ENCODE measurements at places on chromosomes 3 and 15.
A peak's percentile ranks its signal among the peaks of the same experiment; 100 is the strongest.

GRCh38 chr3:64267721-64268604 is 42.7 kb upstream of the PRICKLE2 start:
- no peak for DNase-seq

DNA sequence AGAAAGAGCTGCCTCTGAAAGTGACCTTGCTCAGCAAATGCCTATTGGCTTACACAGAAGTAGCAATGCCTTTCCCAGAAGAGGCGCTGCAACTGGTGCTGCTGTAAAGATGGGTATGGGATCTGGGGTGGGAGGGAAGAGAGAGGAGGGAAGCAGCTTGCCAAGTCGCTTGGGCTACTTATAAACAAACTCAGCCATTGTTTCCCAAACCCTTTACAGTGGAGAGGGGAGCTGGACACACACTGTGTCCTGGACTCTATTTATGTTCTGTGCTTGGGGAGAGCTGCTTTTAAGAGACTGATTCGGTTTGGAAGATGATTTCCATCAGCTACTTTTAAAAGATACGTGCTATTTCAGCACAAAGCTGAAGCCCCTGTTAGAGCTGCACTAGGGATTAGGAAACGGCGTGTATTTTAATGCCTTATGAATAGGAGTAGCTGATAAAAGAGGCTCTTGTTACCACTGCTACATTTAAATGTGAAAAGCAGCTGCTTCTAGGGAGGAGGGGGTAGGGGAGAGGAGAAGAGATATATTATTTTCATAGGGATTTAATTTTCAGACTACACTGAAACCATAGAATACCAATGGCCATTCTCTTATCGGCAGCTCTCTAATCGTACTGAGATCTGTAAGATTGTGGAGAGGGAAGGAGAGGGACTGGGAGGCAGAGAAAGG is 440.6 kb downstream of the MCTP2 start:
- no peak for DNase-seq

GRCh38 chr3:49421890-49422378 is 339 bp downstream of the AMT start:
- no peak for DNase-seq

GRCh38 chr3:41863024-41863423 is 98.9 kb downstream of the ULK4 start:
- no peak for DNase-seq

- DNase-seq, result peak; percentile 3
These were observed at the start of the genes CCR5AS and CCRL2 for GRCh38 chr3:46406788-46407611. Gene CCR5AS (minus strand): TSS chr3:46407066. Gene CCRL2 (plus strand): TSS chr3:46407259. CDS start chr3:46408080, 821 bp downstream.

- DNase-seq, result no peak
These were observed 36.4 kb downstream of the LINS1 start for GRCh38 chr15:100565591-100565990.

- DNase-seq, result no peak
These were observed 330 bp upstream of the TBC1D2B start for GRCh38 chr15:78077871-78078210.

DNA sequence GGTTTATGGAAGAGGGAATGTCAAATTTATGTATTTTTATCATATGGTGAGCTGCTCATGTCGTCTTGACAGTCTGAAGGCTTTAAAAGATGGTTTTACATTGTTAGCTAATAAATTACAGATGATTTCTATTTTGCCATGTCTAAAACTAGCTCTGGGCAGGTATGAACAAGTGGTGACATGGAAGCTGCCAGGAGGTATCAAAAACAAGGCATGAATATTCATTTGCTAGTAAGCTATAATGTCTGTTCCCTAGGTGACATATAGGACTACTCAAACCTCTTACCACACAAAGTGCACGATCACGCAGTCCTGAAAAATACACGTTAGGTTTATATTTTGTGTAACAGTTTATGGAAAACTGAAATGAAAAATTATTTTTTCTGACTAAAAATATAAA is 34.8 kb downstream of the ST3GAL6 start:
- no peak for DNase-seq

GRCh38 chr3:129937717-129938116 is 36.8 kb upstream of the TRH start:
- no peak for DNase-seq

GRCh38 chr3:141055136-141055535 is 4.0 kb downstream of the SPSB4 start:
- no peak for DNase-seq

- DNase-seq, result no peak
These were observed 37.5 kb upstream of the MCTP2 start for GRCh38 chr15:94193906-94194305.

DNA sequence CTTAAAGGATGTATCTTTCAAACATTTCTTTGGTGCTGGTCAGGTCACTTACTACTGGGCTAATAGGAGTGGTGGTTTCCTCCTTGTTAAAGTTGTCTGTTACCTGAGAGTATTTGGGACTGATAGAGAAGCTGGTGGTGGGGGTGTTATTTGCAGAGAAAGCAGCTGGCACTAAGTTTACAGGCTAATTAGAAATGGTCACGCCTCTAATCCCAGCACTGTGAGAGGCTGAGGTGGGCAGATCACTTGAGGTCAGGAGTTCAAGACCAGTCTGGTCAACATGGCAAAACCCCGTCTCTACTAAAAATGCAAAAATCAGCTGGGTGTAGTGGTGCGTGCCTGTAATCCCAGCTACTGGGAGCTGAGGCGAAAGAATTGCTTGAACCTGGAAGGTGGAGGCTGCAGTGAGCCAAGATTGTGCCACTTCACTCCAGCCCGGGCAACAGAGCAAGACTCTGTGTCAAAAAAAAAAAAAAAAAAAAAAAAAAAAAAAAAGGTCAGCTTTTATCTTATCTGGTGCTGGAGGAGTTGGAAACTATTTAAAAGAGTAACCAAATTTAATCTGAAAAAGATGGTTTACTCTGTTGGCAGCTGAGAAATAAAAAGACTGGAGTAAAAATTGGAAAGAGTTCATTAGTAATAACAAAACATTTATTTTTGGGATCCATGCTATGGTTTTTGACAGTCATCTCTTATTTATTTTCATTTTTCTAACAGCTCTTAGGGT is 332.6 kb downstream of the PTPRG start:
- DNase-seq, result no peak

GRCh38 chr3:25035526-25035925 is 392.5 kb upstream of the RARB start:
- no peak for DNase-seq

DNA sequence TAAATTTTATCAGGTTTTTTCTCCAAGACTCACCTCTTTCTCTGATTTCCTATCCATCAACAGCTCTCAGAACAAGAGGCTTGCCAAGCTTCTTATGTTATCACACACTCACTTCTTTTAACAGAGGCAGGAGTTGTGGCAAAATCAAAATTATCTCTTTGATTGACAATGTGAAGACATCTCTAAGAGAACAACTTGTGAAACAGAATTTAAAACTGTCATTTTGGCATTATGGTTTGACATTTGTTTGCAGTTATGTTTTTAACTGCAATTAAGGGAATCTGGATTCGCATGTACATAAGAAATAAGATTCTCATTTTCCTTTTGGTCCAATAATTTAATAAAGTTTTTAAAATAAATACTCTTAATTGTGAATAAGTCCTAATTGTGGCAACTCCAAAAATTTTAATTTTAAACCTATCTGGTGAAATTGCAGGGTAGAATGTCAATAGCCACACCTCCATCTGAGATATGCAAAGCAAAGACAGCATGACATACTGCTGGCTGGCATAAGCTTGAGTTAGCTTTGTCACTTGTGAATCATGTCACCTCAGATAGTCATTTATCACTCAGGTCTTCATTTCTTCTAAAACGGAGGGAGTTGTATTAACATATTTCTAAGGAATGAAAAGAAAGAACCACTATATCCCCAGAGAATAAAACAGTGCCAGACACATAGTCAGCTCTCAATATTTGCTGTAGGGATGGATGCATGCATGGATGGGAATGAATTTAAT is 158.6 kb downstream of the CCNL1 start:
- DNase-seq, result no peak

- no peak for DNase-seq
These were observed 34.0 kb upstream of the CILP start for GRCh38 chr15:65245096-65245856.

DNA sequence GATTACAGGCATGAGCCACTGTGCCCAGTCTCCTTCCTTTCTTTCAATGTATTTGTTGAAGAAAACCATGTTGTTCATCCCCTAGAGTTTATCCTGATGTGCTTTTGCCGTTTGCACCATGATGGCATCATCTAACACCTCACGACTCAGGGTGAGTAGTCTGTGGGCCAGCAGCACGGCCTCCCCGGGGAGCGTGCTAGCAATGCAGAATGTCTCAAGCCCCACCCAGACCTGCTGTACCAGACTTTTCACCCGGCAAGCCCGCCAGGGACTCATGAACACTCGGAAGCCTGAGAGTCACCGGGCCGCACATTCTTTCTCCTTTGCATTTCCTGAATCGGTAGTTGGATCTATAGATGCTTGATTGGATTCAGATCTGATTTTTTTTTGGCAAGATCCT is 64.6 kb downstream of the RPN1 start:
- DNase-seq, result no peak

DNA sequence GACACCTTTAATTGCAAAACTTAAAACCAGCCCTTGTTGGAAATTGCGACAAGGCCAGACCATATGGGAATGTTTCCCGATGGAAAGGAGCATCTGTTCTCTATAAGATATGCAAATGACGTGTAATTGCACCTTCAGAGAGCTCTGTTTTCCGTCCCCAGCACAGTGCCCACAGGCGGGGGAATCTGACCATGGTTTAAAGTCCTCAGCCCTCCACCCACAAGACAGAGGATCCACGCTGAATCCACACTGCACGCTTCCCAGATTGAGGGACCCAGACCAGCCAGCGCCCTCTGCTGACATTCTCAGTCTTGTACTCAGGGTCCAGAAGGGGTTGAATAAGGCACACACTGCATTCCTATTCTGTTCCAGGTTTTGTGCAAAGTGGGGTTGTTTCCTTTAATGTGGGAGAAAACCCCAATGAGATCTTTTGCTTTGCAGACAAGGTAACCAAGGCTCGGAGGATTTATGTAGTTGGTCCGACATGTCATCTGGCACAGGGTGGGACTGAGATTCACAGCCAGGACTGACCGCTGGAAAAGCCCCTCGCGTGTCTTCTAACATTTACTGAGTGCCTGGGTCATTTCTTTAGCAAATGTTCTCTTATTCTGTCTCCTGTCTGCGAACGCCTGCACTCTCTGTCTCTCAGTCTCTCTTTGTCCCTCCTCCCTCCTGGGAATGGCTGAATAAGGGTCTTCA is 36.8 kb upstream of the KLHL25 start:
- no peak for DNase-seq

DNA sequence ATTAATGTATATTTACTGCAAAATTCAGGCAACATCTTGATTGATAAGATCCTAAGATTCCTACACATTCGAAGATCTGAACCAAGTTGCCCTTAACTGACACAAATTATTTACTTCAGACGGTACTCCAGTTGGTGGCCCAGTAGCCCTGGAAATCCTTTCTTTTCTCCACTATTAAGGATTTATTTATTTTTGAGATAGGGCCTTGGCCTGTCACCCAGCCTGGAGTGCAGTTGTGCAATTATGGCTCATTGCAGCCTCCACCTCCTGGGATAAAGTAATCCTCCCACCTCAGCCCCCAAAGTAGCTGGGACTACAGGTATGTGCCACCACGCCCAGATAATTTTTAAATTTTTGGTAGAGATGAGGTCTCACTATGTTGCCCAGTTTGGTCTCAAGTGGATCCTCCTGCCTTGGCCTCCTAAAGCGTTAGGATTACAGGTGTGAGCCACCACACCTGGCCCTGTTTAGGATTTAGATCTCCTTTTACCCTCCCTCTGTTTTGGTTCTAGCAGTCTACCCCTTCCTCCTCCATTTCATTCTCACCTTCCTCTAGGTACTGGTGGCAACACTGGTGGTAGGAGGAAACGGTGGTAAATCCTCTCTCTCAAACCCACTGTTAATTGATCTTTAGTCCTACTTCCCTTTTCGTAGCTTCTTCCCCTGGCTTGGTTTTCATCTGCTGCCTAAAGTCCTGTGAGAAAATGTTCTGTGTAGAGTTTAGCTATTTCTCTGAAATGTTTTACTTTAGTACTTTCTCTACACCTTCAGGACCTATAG is 12.7 kb upstream of the ZNF609 start:
- no peak for DNase-seq

DNA sequence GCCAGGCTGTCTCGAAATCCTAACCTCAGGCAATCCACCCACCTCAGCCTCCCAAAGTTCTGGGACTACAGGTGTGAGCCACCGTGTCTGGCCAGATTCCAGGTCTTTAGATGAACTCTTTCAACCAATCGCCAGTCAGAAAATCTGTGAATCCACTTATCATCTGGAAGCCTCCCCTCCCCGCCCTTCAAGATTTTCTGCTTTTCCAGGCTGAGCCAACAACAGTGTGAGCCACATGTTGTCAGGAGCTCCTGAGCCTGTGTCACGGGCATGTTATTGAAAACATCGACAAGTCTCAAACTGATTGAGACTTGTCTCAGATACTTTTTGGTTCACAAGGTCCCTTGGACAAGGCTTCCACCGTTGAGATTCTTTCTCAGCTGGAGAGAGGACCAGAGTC is 52.0 kb upstream of the TRPM1 start:
- DNase-seq, result no peak

GRCh38 chr3:46905213-46905560 is 27.7 kb downstream of the PTH1R start:
- no peak for DNase-seq

- DNase-seq, result no peak
These were observed 47.3 kb upstream of the BCL6 start for GRCh38 chr3:187792521-187792920.

DNA sequence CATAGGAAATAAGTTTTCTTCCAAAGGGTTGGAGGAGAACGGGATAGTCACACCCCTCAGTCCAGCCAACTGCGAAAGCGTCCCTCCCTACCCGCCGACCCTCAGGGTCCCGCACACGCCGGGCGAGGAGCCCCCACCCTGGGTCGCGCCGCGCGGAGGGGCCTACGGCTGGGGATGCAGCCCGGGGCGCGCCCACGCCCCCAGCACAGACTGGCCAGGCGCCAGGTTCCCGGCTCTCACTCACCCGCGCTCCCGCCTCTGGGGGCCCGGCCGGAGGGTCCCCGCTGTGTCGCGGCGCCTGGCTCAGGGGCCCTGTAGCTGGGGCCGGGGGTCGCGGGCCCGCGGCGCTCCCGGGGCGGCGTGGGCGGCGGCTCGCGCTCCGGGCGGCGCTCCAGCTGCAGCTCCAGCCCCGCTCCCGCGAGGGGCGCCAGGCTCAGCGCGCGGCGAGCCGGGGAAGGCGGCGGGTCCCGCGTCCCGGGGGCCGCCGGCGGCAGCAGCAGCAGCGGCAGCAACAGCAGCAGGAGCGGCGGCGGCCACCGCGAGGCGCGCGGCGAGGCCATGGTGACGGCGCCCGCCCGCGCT is 375 bp downstream of the HEG1 start:
- DNase-seq, result no peak

- DNase-seq, result no peak
These were observed 16.9 kb downstream of the STIMATE start for GRCh38 chr3:52880474-52880873.

GRCh38 chr3:107064405-107065060 is 312.7 kb upstream of the CCDC54 start:
- no peak for DNase-seq

- DNase-seq, result no peak
These were observed 60.0 kb downstream of the NMNAT3 start for GRCh38 chr3:139617672-139618268.

GRCh38 chr3:76134166-76134565 is 348.8 kb upstream of the ZNF717 start:
- no peak for DNase-seq
